IPS DF 6.9 (cell line): ENCODE measurements at places on chromosomes 3 and 15.

DNA sequence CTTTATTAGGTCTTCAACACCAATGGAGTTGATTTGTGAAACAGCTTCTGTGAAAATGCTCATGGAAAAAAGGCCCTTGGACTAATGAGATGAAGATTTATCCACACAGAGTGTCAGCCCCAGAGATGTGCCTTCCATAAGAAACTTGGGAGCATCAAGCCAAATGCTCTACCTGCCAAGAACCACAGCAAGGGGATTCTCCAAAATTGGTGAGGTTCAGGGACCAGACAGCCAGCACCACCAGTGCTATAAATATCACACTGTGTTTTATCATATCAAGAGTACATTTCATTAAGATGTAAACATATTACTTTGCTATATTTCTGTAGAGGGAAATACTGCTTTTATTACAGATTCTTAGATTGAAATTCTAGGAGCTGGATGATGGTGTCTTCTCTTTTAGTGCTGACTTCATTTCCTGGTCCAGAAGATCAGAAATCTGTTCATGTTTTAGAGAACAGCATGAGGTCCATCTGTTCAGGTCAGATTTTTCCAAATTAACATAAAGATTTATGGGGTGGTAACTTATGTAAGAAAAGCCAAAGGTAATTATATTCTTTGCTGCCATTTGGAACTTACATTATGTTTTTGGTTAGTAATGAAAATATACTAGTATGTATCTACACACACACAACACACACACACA lies 17.7 kb downstream of the SLC35G2 start:
- H3K27me3 ChIP-seq, result no peaks in the 10 kb centered on the region
- DNase-seq, result no peak
- H3K4me1 ChIP-seq, result no peaks in the 10 kb centered on the region

DNA sequence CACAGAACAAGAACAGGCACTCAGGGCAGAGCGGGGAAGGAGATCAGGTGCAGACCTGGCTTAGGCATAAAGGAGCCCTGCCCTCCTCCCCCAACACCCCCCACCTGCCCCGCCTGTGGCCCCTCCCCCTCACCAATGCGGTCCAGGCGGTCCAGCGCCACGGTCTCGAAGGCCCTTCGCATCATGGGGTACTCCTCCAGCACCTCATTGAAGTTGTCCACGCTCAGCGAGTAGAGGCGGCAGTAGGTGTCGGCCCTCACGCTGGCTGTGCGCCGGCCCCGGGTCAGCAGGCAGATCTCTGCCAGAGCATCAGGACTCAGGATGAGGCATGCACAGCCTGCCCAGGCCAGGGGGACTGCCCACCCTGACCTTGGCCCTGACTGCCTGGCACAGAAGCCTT lies 44.8 kb downstream of the HCN4 start:
- H3K27me3 ChIP-seq, result no peaks in the 10 kb centered on the region
- H3K27ac ChIP-seq, result no peak overlapping the region
- no peak overlapping the region for H3K4me3 ChIP-seq

- no peak overlapping the region for H3K4me3 ChIP-seq
- peaks cover 10% of the 10 kb centered on the region for H3K36me3 ChIP-seq
Observed at GRCh38 chr3:50122071-50122470, 33.1 kb upstream of the SEMA3F start.

DNA sequence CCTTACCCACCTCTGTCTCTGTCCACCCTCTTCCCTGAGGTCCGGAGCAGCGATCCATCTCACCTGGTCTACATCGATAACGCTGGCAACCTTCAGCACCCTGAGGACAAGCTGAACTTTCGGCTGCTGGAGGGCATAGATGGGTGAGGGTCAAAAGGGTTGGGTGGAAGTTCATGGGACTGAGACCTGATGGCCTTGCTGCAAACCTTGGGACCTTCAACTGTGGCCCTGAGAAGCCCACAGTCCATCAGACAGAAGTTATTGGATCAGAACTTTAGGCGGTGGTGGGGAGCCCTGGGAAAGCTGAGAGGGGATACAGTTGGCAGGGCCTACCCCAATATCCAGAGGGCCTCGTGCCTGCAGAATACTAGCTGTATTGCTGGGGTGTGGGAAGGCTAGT lies 50.5 kb downstream of the POMGNT2 start:
- no peaks in the 10 kb centered on the region for H3K27me3 ChIP-seq
- H3K4me3 ChIP-seq, result no peak overlapping the region
- no peaks in the 10 kb centered on the region for H3K4me1 ChIP-seq
- no peak overlapping the region for H3K27ac ChIP-seq

- DNase-seq, result no peak
- H3K4me3 ChIP-seq, result no peak overlapping the region
- H3K36me3 ChIP-seq, result no peaks in the 10 kb centered on the region
- H3K27ac ChIP-seq, result no peak overlapping the region
Observed at GRCh38 chr3:127706785-127707351, 34.1 kb downstream of the ABTB1 start.
